Stimulated activated CD4-positive, alpha-beta T cell treated with anti-CD3 and anti-CD28 coated beads, Interleukin-4, amount 100 ng/mL, for 4 hours (primary cell): ENCODE measurements at places on chromosomes 12 and 14.

DNA sequence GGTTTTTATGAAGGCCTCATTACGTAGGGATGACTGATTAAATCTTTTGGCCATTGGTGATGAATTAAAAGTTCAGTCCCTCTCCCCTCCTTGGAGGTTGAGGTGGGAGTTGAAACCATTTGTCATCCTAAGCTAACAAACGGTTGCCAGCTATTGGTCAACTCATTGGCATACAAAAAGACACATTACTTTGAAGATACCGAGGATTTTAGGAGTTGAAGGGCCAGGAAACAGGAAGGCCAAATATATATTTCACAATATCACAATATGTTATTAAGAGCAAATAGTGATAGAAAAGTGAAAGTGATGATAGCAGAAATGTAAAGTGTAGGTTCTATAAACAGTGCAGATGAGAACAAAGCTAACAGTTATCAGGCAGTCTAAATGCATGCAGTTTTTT, 24.4 kb downstream of the RCOR1 start:
- DNase-seq, result no peak

GRCh38 chr12:27498761-27499160, 25.2 kb upstream of the PPFIBP1 start:
- no peak for DNase-seq

DNA sequence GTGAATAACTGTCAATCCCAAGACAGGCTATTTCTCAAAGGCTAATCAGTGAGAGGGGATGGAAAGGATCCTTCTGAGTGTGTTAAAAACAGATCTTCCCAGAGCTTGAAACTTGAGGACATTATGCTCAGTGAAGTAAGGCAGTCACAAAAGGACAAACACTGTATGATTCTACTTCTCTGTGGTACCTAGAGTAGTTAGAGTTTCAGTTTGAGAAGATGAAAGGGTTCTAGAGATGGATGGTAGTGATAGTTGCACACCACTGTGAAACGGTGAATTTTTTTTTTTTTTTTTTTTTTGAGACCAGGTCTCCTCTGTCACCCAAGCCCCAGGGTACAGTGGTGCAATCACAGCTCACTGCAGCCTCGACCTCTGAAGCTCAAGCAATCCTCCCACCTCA, 133.8 kb downstream of the SAMD4A start:
- no peak for DNase-seq

GRCh38 chr14:93691042-93691780, 97.1 kb downstream of the PRIMA1 start:
- no peak for DNase-seq

DNA sequence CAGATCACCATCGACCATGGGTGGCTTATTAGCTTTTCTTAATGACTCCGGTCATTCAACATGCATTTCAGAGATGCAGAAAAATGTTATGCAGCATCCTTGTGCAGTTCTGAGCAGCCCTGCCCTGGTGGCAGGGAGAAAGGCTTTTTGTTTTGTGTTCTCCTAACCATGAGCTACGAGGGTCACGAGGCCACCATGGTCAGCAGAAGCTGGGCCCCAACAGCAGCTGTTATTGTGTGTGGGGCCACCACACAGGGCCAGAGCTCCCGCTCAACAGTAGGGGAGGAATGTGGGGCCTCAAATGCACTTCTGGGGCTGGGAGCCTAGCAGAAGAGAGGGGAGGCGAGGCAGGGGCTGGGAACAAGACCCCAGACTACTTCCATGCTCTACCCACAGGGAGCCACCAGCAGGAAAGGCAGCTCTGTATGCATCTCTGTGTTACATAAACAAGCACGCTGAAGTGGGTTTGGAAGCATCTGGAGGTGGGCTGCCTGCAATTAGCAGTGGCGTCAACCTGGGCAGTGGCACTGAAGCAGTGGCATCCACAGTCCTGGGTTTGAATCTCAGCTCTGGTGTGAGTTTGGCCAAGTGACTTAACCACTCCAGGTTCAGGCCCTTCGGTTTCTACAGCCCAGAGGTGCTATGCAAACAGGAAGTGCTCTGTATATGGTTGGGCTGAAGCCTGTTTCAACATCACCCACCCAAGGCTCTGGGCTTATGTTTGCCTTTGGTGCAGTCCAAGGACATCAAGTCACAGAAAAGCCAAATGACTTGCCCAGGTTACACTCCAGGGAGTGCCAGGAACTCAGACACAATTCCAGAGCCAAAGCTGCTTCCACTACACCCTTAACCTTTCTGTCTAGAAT, 16.3 kb downstream of the GLTP start:
- DNase-seq, result no peak

DNA sequence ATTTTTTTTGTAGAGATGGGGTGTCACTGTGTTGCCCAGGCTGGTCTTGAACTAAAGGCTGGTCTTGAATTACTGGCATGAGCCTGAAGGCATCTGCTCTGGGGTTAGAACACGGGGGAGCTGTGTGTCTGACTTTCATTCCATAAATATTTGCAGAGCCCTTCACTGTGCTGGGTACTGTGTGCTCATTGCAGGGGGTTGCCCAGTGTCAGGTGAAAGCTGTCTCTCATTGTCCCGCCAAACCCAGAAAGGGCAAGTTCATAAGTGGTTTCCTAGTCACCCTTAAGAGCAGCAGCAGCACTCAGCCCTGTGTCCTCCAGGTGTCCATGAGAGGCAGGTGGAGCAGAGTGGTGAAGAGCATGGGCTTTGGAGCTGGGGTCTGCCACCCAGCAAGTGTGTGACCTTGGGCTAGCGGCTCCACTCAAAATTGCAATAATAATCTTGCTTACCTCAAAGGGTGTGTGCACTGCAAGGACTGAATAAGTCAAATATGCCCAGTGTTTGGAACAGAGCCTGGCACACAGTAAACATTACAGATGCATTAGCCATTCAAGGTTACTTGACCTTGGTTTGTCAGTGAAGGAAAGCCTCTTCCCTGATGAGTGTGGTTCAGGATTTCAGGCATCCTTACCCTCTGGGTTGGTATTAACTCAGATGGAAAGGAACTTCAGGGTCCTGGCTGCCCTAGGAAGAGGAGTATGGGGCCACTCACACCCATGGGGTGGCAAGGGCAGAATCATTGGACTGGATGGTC, 4.4 kb upstream of the SMIM41 start:
- no peak for DNase-seq

DNA sequence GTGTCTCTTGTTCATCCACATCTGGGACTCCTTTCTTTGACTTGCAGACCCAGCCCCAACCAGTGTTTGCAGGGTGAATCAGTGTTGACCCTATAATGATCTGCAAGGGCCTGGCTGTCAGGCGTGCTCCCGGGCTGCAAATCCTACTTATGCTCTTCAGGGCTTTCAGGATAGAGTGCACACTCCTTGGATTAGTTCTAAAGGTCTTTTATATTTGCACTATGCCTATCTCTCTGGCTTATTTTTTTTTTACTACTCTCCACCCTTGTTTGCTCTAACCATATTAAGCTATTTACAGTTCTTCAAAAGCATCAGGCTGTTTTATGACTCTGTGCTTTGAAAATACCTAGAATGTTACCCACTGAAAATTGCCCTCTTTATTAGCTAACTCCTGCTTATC, 4.3 kb upstream of the PRICKLE1 start:
- DNase-seq, result no peak
